ENCODE measurements at places on chromosomes 6 and 20. TPM values are rescaled to one million over a fixed set of nuclear protein-coding genes. Genes with fewer than 3 reads are reported as not detected.

GRCh38 chr6:17656092-17656491, 50.6 kb downstream of the NUP153 start:
- H3K4me3 ChIP-seq: no peak overlapping the region
- no peaks in the 10 kb centered on the region for H3K27me3 ChIP-seq
- no peak overlapping the region for H3K27ac ChIP-seq

DNA sequence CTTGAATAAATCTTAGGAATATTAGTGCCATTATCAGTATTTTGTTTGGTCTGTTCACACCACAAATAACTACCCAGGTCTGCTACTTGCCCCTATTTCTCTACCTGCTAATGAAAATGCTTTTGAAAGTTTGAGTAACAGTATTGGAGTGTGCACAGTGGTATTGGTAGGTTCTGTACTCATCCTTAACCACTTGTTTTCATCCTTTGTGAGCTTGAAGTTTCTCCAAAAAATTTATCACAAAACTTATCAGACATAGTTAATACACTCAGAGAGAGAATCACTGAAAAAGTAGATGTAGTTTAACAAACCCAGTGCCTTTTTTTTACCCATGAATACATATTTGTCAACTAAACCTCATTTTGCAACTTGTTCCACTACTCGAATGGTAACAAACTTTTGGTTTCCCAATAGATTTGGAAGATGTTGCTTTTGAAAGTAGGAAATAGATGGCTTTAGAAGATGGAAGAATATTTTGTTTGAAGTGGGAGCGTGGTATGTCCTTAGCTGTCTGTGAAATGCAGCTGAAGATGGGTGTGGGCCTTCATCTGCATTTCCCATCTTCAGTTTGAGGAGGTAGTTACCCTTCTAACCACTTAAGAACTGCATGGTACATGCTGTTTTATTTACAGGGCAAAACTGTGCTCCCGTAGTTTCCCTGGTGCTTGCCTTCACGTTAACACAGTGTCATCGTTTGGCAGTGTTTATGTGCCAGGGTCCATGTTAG, 9.0 kb downstream of the PTPN1 start:
- peak overlapping the region; percentile 77 for H3K27ac ChIP-seq
- no peaks in the 10 kb centered on the region for H3K27me3 ChIP-seq
- peaks cover 97% of the 10 kb centered on the region for H3K4me1 ChIP-seq
- peaks cover 4% of the 10 kb centered on the region for H3K36me3 ChIP-seq
- peak; percentile 29 for DNase-seq
- H3K4me3 ChIP-seq: peak overlapping the region; percentile 89

DNA sequence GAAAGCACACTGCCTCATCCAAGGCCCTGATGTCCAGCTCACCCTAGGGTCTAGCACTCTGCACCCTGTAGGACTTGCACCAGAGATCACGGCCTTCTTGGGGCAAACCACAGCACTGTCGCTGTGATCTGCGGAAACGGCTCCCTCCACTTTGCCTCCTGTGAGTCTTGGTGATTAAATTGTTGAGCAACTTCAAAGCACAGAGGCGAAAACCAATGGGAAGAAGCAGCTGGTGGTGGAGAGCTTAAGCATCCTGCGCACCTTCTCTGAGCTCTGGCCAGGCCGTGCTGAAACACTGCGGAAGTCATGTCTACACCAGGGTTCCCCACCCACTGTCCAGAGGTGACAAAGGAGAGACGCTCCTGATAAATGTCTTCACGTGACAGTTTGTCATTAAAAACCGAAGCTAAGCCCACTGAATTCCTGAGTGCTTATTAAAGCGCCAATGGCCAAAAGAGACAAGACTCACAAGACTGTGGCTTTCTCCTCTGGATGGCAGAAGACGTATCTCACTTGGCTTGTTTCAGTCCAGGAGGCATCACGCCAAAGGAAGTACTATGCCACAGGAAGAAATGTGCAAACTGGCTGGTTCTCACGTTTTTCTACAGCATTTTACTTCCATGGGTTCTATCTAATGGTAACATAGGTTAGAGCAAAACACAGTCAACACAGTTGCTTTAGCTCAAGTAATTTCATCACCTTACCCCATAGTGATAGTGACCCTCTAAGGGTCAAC, 3.1 kb downstream of the RAMACL start:
- H3K36me3 ChIP-seq: no peaks in the 10 kb centered on the region
- no peak for DNase-seq
- no peak overlapping the region for H3K27ac ChIP-seq

OR2B3 gene
- total RNA-seq: not detected

DNA sequence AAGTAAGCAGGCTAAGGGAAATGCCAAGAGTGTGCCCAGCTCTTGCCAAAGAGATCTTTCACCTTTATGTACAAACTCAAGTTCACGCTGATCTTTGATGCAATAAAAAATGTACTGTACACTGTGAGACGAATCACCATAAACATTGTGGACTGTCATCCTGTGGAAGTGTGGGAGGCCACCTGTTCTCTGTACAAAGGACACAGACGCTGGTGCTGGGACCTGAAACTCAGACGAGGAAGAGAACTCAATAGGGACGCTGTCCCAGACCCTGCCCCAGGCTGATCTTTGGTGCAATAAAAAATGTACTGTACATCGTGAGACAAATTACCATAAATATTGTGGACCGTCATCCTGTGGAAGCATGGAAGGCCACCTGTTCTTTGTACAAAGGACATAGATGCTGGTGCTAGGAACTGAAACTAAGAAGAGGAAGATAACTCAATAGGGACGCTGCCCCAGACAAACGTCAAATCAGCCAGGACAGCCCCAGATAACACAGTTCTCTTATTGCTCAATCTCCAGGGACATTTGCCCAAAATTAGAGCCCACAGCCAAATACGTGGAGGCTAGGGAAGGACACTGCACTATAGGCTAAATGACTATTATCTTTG, 312.7 kb upstream of the SGK1 start:
- no peaks in the 10 kb centered on the region for H3K27me3 ChIP-seq
- no peak overlapping the region for H3K4me3 ChIP-seq
- no peak for DNase-seq
- H3K4me1 ChIP-seq: peaks cover 4% of the 10 kb centered on the region
- H3K27ac ChIP-seq: no peak overlapping the region

EPHA7 gene
- not detected for total RNA-seq

DNA sequence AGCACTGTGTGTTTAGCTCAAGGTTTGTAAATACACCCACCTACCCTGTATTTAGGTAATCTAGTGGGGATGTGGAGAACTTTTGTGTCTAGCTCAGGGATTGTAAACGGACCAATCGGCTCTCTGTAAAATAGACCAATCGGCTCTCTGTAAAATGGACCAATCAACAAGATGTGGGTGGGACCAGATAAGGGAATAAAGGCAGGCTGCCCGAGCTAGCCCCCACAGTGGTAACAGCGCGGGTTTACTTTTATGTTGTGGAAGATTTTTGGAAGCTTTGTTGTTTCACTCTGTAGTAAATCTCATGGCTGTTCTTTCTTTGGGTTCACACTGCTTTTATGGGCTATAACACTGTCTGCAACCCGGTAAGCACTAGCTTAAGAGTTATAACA, 32.1 kb upstream of the RANBP9 start:
- DNase-seq: no peak
- no peak overlapping the region for H3K27ac ChIP-seq
- H3K27me3 ChIP-seq: no peaks in the 10 kb centered on the region
- H3K36me3 ChIP-seq: no peaks in the 10 kb centered on the region

APOM gene
- 1.7 TPM for total RNA-seq

ARFGEF3 gene
- not detected for total RNA-seq

ERVFRD-1 gene
- total RNA-seq: not detected

SIRPB1 gene
- 2.4 TPM for total RNA-seq

- no peak overlapping the region for H3K27ac ChIP-seq
- no peaks in the 10 kb centered on the region for H3K36me3 ChIP-seq
- H3K27me3 ChIP-seq: no peaks in the 10 kb centered on the region
- no peak overlapping the region for H3K4me3 ChIP-seq
- no peak for DNase-seq
- no peaks in the 10 kb centered on the region for H3K4me1 ChIP-seq
Measured at GRCh38 chr20:17029698-17030097, 197.1 kb upstream of the PCSK2 start.

DNA sequence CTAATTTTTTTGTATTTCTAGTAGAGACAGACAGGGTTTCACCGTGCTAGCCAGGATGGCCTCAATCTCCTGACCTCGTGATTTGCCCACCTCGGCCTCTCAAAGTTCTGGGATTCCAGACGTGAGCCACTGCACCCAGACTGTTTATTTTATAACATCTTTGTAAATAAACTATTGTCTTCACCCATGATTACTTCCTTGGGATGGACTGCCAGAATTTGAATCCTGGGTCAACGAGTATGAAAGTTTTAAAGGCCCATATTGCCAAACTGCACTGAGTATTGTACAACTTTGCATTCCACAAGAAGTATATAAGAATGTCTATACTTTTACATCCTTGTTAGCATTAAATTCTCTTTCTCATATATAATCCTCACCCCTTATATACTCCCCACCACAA, 38.6 kb downstream of the ZHX3 start:
- no peaks in the 10 kb centered on the region for H3K27me3 ChIP-seq
- no peak for DNase-seq
- H3K36me3 ChIP-seq: no peaks in the 10 kb centered on the region
- no peaks in the 10 kb centered on the region for H3K4me1 ChIP-seq
- H3K27ac ChIP-seq: no peak overlapping the region
- no peak overlapping the region for H3K4me3 ChIP-seq

- no peak overlapping the region for H3K4me3 ChIP-seq
- no peak for DNase-seq
- no peaks in the 10 kb centered on the region for H3K4me1 ChIP-seq
- H3K36me3 ChIP-seq: peaks cover 2% of the 10 kb centered on the region
- no peaks in the 10 kb centered on the region for H3K27me3 ChIP-seq
Measured at GRCh38 chr6:88698661-88699060, 264.8 kb downstream of the RNGTT start.

GRCh38 chr6:168602576-168602975, 161.6 kb downstream of the SMOC2 start:
- H3K36me3 ChIP-seq: no peaks in the 10 kb centered on the region
- H3K27ac ChIP-seq: no peak overlapping the region
- H3K4me1 ChIP-seq: no peaks in the 10 kb centered on the region
- H3K4me3 ChIP-seq: no peak overlapping the region
- no peak for DNase-seq
- H3K27me3 ChIP-seq: no peaks in the 10 kb centered on the region

GRCh38 chr20:38165089-38165965, at the start of gene TGM2:
Gene TGM2, minus strand, starts transcription at chr20:38165270. Its CDS starts 72 bp downstream, at chr20:38165198.
- no peak within 1 kb of the TSS for H3K27ac ChIP-seq
- peak; percentile 43 for DNase-seq
- H3K4me1 ChIP-seq: no peaks in the 10 kb centered on the region
- H3K4me3 ChIP-seq: no peak within 1 kb of the TSS
- peaks cover 3% of the 10 kb centered on the region for H3K27me3 ChIP-seq

KIFC1 gene
- total RNA-seq: 8.7 TPM

DNA sequence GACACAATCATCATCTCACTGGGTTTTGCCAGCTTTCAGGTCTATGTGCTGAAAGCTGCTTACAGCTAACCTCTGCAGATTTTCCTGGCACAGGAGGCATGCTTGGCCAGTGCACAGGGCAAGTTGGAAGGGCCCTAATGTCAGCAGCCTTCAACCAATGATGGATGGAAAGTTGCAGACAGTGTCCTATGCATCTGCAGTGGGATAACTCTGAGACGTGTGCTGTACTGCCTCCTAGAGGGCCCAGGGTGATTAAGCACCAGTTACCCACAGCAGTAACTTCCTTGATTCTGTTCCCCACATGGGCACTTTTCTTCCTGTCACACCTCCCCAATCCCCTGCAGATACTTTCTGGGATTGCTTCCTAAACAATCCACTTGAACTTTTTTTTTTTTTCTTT, 38.6 kb downstream of the OVOL2 start:
- no peaks in the 10 kb centered on the region for H3K27me3 ChIP-seq
- no peaks in the 10 kb centered on the region for H3K4me1 ChIP-seq
- no peak overlapping the region for H3K4me3 ChIP-seq
- H3K36me3 ChIP-seq: no peaks in the 10 kb centered on the region
- DNase-seq: peak; percentile 37

DNA sequence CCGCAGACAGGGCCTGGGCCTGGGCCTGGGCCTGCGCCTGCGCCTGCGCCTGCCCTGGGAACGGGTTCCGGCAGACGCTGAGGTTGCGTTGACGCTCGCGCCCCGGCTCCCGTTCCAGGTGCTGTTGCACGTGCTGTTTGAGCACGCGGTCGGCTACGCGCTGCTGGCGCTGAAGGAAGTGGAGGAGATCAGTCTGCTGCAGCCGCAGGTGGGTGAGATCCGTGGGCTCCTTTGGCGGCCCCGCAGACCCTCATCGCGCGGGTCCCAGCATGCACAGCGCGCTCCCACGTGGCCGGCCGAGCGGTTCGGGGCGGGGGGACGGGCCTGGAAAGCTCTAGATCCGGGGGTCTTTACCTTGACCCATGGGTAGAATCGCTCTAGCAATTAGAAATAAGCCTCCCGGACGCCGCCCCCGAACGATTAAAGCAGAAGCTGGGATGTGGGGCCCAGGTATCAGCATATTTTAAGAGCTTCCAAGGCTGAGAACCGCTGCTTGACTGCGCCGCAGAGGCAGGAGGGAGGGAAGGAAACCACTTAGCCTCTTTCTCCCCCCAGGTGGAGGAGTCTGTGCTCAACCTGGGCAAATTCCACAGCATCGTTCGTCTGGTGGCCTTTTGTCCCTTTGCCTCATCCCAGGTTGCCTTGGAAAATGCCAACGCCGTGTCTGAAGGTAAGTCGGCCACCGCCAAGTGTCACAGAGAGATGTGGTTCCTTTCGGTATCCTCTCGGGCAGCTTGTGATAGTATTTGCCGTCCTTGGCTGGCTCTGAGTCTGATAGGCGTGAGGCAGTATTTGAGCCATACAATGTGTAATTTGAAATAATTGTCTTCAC, 508 bp downstream of the NOP56 start:
- H3K27ac ChIP-seq: peak overlapping the region; percentile 87
- peaks cover 39% of the 10 kb centered on the region for H3K36me3 ChIP-seq
- DNase-seq: no peak
- H3K4me3 ChIP-seq: peak overlapping the region; percentile 89
- peaks cover 34% of the 10 kb centered on the region for H3K4me1 ChIP-seq
- H3K27me3 ChIP-seq: no peaks in the 10 kb centered on the region

GRCh38 chr6:152161501-152161900, 354.0 kb downstream of the ESR1 start:
- peak overlapping the region; percentile 24 for H3K27ac ChIP-seq
- H3K4me1 ChIP-seq: no peaks in the 10 kb centered on the region
- no peak for DNase-seq
- no peaks in the 10 kb centered on the region for H3K27me3 ChIP-seq

- no peak overlapping the region for H3K27ac ChIP-seq
- no peak overlapping the region for H3K4me3 ChIP-seq
- H3K27me3 ChIP-seq: no peaks in the 10 kb centered on the region
- no peak for DNase-seq
Measured at GRCh38 chr20:32807706-32808105, 12.0 kb upstream of the MAPRE1 start.

DNA sequence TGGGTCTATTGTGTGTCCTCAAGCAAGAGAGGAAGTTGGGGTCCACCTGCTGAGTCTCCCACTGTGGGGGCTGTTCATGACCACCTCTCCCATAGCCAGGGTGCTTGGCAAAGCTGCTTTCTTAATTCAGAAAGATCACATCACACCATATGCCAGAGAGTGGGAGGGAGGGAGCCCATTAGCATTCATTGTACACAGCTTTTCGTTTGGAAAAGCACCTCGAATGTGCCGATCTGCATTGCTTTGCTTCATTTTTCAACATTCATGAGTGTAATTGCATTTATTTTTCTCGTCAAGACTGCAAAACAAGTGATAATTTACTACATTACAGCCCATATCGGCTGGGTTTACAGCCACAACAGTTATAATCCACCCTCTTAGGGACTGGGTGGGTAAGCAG, 327.3 kb downstream of the PTPRT start:
- H3K36me3 ChIP-seq: no peaks in the 10 kb centered on the region
- no peaks in the 10 kb centered on the region for H3K4me1 ChIP-seq
- no peak overlapping the region for H3K4me3 ChIP-seq
- no peak for DNase-seq
- no peak overlapping the region for H3K27ac ChIP-seq
